Activated naive CD4-positive, alpha-beta T cell treated with anti-CD3 and anti-CD28 coated beads, Interleukin-2, amount 50 U/mL, for 72 hours (primary cell): ENCODE measurements at places on chromosomes 3 and 15.

- DNase-seq: no peak
Measured at GRCh38 chr3:157460253-157460652, 23.6 kb downstream of the PTX3 start.

DNA sequence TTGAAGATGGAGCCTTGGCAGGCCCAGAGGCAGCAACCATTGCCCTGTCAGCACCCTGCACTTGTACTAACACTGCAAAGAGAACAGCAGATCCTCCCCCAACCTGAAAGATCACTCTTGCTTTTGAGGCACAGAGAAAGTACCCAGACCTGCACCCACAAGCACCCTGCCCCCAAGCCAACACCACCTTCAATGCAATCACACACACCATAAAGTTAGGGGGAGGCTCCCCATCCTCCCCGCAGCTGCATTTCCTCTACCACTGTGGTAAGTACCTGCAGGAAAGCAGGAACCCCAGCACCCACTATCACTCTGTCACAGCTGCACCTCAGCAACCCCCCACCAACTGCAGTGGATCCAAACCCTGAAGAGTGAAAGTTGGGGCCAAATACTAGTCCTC, 12.0 kb downstream of the OR5K3 start:
- no peak for DNase-seq

DNA sequence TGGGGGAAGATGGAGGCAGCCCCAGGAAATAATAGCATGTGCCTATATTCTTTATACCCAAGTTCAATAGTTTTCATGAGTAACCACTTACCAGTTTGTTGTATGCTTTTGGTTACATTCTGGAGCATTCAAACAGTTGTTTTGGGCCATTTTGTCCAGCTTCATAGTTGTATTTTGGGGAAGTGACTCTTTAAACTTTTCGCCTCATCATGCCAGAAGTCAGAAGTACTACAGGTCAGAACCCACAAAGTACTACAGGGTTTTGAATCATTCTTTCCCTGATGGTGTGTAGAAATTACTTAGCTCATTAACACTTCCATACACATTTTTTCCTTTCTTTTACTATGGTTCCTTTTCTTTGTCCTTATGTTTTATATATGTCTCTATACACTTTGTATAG, 210.6 kb downstream of the ARPP21 start:
- DNase-seq: no peak

- no peak for DNase-seq
Measured at GRCh38 chr3:57582474-57583168, 14.5 kb downstream of the ARF4 start.
